ENCODE measurements at places on chromosomes 5 and 9. TPM values are rescaled to one million over a fixed set of nuclear protein-coding genes. Genes with fewer than 3 reads are reported as not detected.

GRCh38 chr9:83238871-83239640 is 176.1 kb upstream of the RASEF start:
- no peaks in the 10 kb centered on the region for H3K4me1 ChIP-seq
- DNase-seq, result no peak
- H3K36me3 ChIP-seq, result no peaks in the 10 kb centered on the region
- H3K27ac ChIP-seq, result no peak overlapping the region
- no peaks in the 10 kb centered on the region for H3K27me3 ChIP-seq

DNA sequence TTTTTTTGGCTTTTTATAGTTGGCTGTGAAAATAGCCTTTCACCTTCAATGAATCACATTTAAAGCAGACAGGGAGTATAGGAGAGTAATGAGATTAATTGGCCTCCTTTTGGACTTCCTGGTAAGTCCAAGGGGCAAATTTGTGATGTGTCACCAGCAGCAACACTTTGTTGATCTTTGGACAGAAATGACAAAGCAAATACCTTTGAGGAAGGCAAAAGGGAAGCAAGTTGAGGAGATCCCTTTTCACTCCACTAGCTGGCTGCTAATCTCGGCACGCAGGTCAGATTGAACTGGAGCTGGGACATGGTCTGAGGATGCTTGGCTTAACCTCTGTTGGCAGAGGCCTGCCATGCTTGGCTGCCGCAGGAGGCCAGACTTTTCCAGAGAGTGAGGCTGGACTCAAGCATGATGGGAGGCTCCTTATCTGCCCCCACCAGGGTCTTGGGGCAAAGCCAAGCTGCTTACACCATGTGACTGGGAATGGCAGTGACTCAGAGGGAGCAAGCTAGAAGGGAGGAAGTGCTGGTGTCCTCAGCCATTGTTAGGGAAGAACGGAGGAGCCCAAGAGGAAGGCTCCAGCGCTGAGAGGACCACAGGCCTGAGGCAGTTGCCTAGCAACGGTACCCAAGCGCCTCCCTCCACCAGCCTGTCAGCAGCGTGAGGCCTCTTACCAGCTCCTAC is 174.5 kb upstream of the MAP1B start:
- no peak overlapping the region for H3K4me3 ChIP-seq
- H3K36me3 ChIP-seq, result no peaks in the 10 kb centered on the region
- DNase-seq, result no peak
- peaks cover 3% of the 10 kb centered on the region for H3K27me3 ChIP-seq
- no peak overlapping the region for H3K27ac ChIP-seq

- no peak overlapping the region for H3K4me3 ChIP-seq
- DNase-seq, result no peak
- H3K4me1 ChIP-seq, result no peaks in the 10 kb centered on the region
- no peaks in the 10 kb centered on the region for H3K27me3 ChIP-seq
- no peaks in the 10 kb centered on the region for H3K36me3 ChIP-seq
Measured at GRCh38 chr9:73219985-73220626, 68.4 kb downstream of the ANXA1 start.

The MAMDC4 gene
- total RNA-seq, result 12.2 TPM

GRCh38 chr5:11300736-11301135 is 539.7 kb upstream of the DAP start:
- no peak overlapping the region for H3K4me3 ChIP-seq
- no peaks in the 10 kb centered on the region for H3K27me3 ChIP-seq
- H3K36me3 ChIP-seq, result no peaks in the 10 kb centered on the region
- no peaks in the 10 kb centered on the region for H3K4me1 ChIP-seq
- DNase-seq, result no peak

DNA sequence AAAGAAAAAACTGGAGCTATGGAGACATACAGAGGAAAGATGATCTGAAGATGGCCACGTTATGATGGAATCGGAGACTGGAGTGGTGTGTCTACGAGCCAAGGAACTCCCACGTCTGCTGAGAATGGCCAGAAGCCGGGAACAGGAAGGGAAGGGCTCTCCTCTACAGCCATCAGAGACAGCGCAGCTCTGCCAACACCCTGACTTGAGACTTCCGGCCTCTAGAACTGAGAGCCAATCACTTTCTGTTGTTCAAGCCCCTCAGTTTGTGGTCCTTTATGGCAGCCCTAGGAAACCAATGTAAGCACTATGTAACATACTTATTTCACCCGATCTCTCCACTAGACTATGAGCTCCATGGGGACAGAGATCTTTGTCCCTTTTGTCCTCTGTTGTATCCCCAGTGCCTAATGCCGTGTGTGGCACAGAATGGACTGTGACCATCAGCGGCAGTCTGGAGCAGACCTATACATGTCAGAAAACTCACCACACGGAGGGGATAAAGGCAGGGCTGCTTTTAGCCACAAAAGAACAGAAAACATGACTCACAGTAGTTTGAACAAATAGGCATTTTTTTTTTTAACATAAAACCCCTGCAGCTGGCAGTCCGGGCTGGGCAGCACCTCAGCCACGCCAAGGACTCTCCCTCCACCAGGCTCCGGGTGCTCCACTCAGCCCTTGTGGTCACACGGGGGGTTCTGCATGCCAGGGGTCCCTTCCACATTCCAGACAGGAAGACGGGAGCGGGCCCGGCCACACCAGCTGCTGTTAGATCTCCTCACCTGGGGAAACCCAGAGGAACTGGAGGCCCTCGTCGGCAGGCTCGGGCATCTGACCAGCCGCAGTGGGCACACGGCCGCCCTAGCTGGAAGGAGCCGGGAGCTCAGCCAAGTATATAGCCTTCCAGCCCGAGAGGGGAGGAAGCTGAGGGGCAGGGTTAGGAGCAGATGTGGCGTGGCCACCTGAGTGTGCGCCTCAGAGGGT is 16.1 kb upstream of the MXD3 start:
- DNase-seq, result no peak
- H3K4me3 ChIP-seq, result no peak overlapping the region
- H3K4me1 ChIP-seq, result peaks cover 7% of the 10 kb centered on the region
- no peaks in the 10 kb centered on the region for H3K27me3 ChIP-seq
- peaks cover 9% of the 10 kb centered on the region for H3K36me3 ChIP-seq

DNA sequence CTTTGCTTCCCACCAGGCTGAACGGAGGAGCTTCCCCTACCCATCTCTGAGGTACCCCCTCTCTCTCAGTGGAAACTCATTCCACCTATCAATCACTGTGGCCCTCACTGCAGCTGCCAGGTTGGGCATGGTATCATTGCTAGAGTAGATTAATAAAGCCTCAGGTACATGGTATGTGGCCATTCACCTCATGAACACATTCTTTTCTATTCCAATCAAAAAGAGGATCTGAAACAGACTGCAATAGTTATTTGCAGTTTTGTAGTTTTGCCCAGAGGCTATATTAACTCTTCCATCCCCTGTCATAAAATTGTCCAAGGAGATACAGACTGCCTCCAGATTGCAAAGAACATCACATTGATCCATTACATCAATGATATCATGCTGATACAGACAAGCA is 85.8 kb upstream of the MVB12B start:
- no peak overlapping the region for H3K27ac ChIP-seq
- no peaks in the 10 kb centered on the region for H3K4me1 ChIP-seq
- H3K27me3 ChIP-seq, result no peaks in the 10 kb centered on the region
- no peaks in the 10 kb centered on the region for H3K36me3 ChIP-seq
- DNase-seq, result no peak

DNA sequence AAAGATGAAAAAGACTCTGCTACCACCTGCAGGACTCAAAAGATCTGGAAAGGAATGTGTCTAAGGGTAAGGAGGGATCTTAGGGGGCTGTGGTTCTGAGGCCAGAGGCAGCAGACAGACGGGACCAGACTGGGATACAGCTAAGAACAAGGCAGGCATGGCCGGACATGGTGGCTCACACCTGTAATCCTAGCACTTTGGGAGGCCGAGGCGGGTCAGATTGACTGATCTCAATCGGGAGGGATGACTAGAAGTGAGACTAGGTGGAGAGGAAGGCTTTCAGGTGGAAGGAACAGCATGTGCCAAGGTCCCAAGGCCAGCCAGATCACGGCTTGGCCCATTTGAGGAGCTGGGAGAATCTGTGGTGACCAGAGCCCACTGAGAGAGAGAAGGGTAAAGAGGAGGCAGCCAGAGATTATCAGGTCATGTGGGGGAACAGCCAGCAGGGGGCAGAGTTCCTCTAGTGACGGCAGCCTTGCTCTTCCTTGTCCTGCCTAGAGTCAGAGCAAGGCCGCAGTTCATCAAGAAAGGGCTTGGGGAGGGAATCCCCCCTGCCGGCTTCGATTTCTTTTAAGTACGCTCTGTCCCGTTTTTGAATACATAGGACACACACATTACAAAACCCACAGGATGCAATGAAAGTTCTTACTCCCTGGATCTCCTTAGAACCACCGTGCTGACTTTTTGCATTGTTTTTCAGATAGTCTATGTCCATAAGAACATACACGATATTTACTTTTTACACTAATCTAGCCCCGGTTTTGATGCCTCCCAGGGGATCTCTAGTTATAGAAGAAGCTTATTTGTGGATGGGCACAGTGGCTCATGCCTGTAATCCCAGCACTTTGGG is 2.6 kb upstream of the OLFML2A start:
- no peaks in the 10 kb centered on the region for H3K36me3 ChIP-seq
- DNase-seq, result peak; percentile 85
- peaks cover 40% of the 10 kb centered on the region for H3K27me3 ChIP-seq
- H3K4me1 ChIP-seq, result peaks cover 30% of the 10 kb centered on the region

The SPINK13 gene
- not detected for total RNA-seq

GRCh38 chr5:80255431-80255810 is 427 bp downstream of the SERINC5 start:
- H3K4me1 ChIP-seq, result peaks cover 49% of the 10 kb centered on the region
- DNase-seq, result no peak
- peak overlapping the region; percentile 79 for H3K4me3 ChIP-seq

- no peaks in the 10 kb centered on the region for H3K36me3 ChIP-seq
- DNase-seq, result no peak
- no peak overlapping the region for H3K4me3 ChIP-seq
- no peak overlapping the region for H3K27ac ChIP-seq
- H3K4me1 ChIP-seq, result peaks cover 2% of the 10 kb centered on the region
Measured at GRCh38 chr9:133731876-133732638, 6.1 kb downstream of the SARDH start.

The CMBL gene
- total RNA-seq, result 3.7 TPM

GRCh38 chr5:164470312-164470711 is 964.9 kb downstream of the MAT2B start:
- no peak for DNase-seq
- no peaks in the 10 kb centered on the region for H3K4me1 ChIP-seq
- H3K4me3 ChIP-seq, result no peak overlapping the region
- H3K27me3 ChIP-seq, result no peaks in the 10 kb centered on the region
- no peaks in the 10 kb centered on the region for H3K36me3 ChIP-seq

- H3K4me3 ChIP-seq, result no peak overlapping the region
- H3K27ac ChIP-seq, result no peak overlapping the region
- H3K27me3 ChIP-seq, result no peaks in the 10 kb centered on the region
- no peaks in the 10 kb centered on the region for H3K36me3 ChIP-seq
- no peaks in the 10 kb centered on the region for H3K4me1 ChIP-seq
Measured at GRCh38 chr5:82374637-82375036, 96.5 kb upstream of the RPS23 start.

GRCh38 chr5:92694067-92694466 is 887.0 kb downstream of the NR2F1-AS1 start:
- H3K27me3 ChIP-seq, result no peaks in the 10 kb centered on the region
- DNase-seq, result no peak
- no peak overlapping the region for H3K27ac ChIP-seq
- H3K4me1 ChIP-seq, result no peaks in the 10 kb centered on the region
- no peaks in the 10 kb centered on the region for H3K36me3 ChIP-seq
- no peak overlapping the region for H3K4me3 ChIP-seq

The FBP2 gene
- not detected for total RNA-seq

GRCh38 chr5:157382996-157383800 is 76.8 kb upstream of the NIPAL4 start:
- H3K4me3 ChIP-seq, result no peak overlapping the region
- peaks cover 78% of the 10 kb centered on the region for H3K36me3 ChIP-seq
- no peaks in the 10 kb centered on the region for H3K27me3 ChIP-seq
- H3K4me1 ChIP-seq, result no peaks in the 10 kb centered on the region

The SVEP1 gene
- total RNA-seq, result not detected

DNA sequence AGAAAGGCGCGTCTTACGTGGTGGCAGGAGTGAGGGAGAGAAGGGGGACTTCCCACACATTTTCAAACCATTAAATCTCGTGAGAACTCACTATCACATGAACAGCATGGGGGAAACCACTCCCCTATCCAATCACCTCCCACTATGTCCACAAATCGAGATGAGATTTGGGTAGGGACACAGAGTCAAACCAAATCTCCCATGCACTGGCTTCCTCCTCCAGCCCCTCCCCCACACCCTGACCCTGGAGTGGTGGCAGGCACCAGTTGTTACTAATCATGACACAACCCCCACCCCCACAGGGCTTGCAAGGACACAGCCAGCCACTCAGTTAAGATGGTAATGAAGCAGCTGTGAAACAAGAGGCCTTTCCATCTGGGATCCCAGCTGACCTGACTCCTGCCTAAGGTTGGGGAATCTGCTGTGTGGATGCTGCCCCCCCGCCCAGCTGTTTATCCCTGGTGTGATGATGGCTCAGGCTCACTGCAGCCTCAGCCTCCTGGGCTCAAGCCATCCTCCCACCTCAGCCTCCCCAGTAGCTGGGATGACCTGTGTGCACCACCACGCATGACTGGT is 57.1 kb upstream of the FUBP3 start:
- no peaks in the 10 kb centered on the region for H3K36me3 ChIP-seq
- no peak for DNase-seq
- H3K4me3 ChIP-seq, result no peak overlapping the region
- H3K27me3 ChIP-seq, result no peaks in the 10 kb centered on the region

DNA sequence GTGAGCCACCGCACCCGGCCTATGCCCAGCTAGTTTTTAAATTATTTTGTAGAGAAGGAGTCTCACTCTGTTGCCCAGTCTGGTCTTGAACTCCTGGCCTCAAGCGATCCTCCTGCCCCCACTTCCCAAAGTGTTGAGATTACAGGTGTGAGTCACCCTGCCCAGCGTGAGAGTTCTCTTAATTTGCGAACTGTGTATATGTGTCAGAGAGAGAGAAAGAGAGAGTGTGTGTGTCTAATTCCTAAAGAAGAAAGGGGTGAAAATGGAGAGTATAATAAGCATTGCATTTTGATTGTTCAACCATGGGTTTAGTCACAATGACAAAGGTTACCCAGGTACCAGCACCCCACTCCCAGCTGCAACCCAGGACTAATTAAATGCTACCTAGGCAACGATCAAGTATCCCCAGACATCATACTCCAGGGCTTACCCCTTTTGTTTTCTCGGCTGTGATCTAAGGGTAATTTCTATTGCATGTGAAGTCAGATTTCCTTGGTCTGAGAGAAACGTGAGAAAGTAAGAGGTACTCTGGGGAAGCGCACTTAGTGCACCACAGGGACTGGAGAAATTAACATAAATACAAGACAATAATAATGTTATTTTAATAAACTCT is 16.6 kb downstream of the MAP1B start:
- no peaks in the 10 kb centered on the region for H3K4me1 ChIP-seq
- H3K27ac ChIP-seq, result no peak overlapping the region
- peaks cover 4% of the 10 kb centered on the region for H3K27me3 ChIP-seq
- H3K4me3 ChIP-seq, result no peak overlapping the region
- no peak for DNase-seq

DNA sequence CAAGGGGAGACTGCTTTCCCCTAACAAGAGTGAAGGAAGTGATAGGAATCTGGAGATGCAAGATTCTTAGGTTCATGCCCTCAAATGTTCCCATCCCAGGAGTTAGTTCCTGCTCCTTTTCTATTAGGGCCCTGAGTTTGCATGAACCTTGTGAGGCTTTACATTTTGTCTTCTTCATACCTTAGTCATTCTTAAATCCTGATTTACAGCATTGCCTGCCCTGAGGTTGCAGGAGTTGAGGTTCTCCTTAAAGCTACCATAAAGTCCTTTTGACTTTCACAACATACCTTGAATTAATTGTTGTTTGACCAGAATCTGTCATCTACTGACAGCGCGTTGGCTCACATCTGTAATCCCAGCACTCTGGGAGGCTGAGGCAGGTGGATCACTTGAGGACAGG is 151.5 kb upstream of the ABCA1 start:
- no peak for DNase-seq
- H3K27me3 ChIP-seq, result no peaks in the 10 kb centered on the region
- H3K4me3 ChIP-seq, result no peak overlapping the region
- no peak overlapping the region for H3K27ac ChIP-seq

Data from CD8-positive, alpha-beta memory T cell (primary cell).